ENCODE measurements at places on chromosomes 12 and 14.

DNA sequence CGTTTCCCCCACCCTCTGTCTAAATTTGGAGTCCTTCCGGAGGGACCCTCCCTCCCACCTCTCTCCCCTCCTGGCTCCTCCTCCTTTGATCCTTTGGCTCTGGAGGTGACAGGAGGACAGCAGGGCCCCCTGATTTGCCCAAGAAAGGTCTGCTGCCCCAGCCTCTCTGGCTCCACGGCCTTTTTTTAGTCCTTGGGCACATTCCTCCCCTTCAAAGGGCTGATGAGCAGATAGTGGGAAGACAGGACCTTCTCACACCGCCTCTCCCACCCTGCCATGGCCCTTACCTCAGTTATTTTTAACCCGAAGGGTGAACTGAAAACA lies 196 bp upstream of the MYH6 start:
- no peak for DNase-seq

DNA sequence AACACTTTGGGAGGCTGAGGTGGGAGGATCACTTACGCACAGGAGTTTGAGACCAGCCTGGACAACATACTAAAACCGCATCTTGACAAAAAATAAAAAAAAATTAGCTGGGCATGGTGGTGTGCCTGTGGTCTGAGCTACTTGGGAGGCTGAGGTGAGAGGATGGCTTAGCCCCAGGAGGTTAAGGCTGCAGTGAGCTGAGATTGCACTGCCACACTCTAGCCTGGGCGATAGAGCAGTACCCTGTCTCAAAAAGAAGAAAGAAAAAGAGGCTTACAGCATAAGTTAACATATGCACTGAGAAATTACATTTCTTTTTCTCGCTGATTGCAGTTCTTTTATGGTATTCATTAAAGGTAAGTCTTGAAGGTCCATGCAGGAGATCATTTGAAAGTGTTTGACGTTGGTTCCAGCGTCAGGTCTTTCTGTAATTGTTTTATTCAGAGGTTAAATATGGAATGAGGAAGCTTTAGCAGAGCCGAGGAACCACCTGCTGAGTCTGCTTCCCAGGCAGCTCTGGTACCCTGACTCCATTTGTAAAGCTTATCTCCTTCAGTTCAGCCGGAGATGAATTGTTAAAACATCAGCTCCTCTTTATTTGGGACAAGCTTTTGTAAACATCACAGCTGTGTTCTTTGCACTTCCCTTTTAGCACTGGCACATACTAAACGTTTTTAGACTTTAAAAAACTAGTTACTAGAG lies 18.5 kb downstream of the SFSWAP start:
- no peak for DNase-seq

DNA sequence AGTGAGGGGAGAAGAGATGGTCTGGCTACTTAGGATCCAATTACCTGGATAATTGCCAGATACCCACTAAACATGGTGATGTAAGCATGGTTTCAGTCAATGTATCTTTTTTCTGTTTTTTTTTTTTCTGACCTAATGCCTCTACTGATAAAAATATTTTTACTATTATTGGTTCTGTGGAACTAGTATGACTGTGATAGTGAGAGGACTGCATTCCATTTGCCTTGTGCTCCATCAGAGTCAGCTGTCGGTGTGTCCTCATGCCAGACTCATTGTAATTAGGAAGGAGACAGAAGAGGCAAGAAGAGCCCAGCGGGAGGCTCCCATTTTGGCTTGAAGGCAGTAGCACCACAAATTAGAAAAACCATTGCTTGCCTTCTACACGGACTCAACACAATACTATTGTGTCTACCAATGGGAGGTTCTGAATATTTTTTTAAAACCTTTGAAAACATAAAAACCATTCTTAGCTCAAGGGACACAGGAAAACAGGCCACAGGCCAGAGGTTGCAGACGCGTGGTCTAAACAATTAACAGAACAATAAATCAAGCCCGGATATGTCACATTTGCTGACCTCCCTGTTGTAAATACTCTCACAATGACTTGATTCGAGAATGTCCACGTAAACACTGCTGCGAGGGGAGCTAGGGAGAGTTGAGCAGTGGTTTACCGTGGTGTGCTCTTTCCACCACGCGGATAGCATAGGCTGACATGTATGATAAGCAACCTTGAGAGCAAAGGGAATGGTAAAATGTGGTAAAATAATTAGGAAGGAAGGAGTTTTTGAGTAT lies 13.5 kb upstream of the DCP1B start:
- DNase-seq = no peak

DNA sequence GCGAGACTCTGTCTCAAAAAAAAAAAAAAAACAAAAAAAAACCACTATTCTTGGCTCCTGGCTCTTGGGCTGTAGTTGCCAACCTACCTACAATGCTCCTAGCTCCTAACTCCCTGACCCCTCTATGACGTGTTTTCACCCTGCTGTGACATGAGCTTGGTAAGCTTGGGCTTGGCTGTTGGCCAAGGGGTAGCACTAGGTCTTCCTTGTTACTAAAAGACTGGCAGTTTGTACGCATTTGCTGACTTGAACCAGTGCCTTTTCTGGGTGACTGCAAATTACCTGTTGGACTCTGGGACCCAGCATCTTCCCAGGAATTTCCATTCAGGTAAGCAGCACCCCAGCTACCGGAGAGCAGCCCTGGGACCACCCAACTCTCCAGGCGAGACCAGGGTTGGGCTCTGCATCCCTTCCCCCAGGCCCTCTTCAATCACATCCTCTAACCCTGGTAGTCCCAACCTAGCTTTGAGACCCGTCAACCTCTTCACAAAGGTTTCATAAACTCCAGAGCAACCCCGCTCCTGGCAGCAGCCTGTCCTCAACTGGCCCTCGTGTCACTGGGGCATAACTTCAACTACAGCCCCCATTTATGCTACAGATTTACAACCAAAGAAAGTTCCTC lies 8.3 kb downstream of the CDK2AP1 start:
- no peak for DNase-seq

DNA sequence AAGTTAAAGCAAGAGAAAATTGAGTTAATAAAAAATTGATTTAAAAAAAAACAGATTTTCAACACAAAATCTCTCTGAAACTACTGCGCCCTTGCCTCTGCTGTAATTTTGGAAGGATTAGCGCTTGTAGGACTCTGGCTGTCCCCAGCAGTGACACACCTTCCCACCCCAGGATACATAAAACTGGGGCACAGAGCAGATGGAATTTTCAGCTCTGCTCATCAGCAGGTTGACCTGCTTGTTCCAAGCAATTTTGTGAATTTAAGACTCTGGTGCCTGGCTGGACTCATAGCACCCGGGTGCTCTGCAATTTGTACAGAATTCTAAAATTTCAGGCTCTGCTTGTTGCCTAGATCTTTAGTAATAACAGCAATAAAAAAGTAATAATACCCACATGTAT lies 257.8 kb upstream of the GARIN6 start:
- DNase-seq = no peak

DNA sequence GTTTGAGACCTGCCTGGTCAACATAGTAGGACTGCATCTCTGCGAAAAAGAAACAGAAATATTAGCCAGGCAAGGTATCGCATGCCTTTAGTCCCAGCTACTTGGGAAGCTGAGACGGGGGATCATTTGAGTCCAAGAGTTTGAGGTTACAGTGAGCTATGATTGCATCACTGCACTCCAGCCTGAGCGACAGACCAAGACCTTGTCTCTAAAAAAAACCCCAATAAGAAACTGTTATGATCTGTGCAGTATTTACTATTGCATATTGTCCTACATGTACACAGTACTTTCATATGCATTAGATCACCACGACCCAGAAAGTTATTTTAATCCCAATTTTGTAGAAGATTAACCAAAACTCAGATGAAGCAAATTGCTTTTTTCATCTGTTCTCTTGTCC lies 187.5 kb downstream of the PCNX1 start:
- no peak for DNase-seq

GRCh38 chr12:104106965-104107364 lies 31.0 kb downstream of the NFYB start:
- DNase-seq = no peak

GRCh38 chr14:95185033-95185766 lies 27.9 kb upstream of the DICER1 start:
- no peak for DNase-seq

- no peak for DNase-seq
Observed at GRCh38 chr12:66717036-66717673, 38.3 kb upstream of the GRIP1 start.

DNA sequence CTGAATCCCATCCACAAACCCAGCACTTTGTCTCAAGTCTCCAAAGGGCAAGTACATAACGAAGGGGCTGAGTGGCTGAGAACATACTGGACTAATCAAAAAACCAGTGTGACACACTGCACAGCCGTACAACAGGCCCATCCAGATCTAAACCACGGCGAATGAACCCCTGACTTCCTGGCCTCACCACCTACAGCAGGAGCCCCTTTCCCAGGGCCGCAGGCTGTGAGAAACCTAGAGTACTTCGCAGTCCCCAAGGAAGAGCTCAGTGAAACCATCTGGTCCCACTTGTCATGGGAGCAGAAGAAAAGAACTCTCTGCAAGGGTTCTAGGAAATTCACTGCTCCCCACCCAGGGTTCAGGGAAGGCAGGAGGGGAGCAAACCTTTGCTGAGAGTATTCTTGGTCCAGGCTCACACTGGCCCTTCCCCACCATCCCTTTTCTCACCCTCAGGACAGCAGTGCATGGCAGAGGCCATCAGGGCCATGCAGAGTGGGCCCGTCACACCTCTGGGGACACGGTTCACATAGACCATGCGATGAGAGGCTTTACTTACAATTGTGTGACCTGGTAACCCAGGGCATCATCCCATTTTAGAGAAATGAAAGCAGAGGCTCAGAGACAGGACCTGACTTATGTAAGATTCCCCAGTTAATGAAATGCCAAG lies 192.8 kb downstream of the BCL11B start:
- no peak for DNase-seq

DNA sequence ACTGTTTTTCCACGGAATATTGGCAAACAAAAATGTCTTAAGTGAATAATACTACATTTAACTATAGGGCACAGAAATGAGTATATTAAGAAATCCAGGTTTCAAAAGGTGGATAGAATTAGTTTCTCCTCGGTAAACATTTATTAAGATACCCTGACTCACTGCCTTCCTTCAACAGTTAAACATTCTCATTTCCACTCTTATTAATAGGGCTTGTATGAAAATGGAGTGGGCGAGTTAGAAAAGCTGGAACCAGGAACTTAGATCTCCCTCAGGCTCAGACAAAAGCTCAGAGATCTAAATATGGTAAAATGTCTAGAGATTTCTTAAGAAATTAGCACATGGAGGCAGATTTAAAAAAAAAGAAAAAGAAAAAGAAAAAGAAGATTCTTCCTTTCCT lies 78.8 kb downstream of the RMST start:
- DNase-seq = no peak

DNA sequence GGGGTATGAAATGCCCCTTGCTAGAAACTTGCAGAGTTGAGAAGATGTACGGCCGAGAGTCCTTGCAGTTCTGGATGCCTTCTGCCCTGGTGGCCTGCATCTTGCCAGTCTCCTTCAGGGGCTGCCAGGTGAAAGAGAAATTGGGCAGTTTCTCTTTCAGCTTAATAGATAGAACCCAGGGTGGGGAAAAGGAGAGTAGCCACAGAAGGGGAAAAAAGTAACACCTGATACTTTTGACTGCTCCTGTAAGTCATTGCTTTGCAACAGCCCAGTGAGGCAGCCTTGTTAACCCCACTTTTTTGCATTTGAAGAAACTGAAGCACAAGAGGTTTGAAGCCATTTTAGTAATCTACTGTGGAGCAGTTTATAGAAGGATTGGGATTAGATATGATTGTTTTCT lies 27.6 kb downstream of the TDP1 start:
- DNase-seq = no peak

DNA sequence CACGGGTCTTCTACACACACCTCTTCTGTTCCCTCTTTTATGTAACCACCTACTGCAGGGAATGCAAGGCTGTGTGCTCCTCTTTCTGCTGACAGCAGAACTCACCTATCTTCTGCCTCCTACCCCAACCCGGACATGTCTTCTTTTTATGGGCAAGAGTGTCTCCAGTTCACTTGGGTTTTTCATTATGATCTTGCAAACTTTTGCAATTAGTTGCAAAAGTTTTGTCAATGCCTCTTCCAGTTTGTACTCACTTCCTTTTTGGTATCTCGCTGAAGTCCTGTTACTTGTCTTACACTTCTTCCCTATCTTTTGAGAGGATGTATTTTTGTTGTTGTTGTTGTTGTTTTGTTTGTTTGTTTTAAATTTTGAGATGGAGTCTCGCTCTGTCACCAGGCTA lies 50.6 kb downstream of the DRAM1 start:
- no peak for DNase-seq

DNA sequence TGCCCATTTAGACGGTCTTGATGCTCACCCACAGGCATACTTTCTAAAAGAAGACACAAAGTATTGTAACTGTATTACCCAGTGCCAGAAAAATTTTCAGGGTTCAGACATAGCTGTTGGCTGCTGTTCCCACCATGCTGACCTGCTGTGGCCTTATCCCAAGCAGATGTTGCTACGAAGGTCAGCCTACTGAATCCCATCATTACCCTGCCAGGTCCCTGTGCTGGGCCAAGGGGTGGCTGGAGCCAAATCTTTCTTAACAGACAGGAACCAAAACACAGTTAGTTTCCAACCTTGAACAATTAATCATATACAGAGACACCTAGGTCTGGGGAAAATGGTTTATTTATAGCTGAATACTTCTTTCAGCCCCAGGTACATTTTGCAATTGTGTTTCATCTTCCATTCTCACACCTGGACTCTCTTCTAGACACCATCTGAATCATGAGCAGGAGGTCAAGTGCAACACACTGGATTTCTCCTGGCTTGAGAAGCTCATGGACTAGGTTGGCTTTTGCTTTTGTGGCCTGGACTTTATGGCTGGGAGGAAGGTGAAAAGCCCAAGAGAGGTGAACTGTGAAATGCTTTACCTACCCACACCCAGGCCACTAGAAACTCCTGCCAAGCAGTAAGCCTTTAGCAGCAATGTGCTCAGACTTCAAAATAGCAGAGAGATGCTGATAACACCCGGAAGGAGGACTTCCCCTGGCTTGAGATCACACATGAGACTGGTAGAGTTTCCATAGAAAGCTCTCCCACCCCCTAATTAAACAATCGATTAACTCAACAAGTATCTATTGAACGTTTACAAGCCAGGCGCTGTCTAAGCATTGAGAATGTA lies 150.1 kb downstream of the SUDS3 start:
- DNase-seq = no peak
